AML-193 (cell line): ENCODE measurements at places on chromosomes 2 and 18.

DNA sequence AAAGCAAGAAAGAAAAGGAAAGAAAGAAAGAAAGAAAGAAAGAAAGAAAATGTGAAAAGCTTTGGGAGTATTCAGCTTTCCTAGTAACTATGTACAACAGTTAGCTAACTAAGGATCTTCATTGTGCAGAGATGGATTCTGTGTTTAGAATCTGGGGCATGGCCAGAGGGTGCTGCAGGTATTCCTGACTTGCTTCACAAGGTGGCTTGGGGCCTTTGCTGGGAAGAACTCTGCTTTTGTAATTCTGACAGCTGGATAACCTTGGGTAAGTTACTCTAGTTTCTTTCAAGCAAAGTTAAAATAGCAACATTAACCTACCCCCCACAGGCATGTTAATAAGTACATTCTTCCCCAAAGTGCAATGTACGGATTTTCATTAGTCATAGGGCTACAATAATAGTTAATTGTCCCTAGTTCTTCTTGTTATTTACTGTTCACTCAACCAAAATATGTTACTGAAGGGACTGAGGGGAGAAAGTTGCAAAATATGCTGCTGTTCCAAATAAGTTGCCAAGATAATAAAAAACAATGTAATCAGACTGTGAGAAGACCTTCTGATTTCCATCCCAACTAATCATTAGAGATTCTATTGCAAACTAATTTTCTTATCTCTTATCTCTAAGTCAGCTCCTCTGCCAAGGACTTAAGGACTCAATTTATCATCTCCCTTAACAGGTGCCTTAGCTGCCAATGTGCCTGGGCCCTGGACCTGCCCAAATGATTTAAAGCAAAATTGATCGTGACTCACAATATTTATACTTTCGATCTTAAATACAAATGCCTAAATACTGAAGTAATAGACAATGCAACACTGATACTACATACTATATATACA lies 50.3 kb downstream of the SERPINB8 start:
- DNase-seq: no peak

GRCh38 chr2:1731447-1731962 lies 12.8 kb downstream of the PXDN start:
- DNase-seq: no peak

- no peak for DNase-seq
These were observed 268.8 kb downstream of the ARHGAP15 start for GRCh38 chr2:143397884-143398614.

DNA sequence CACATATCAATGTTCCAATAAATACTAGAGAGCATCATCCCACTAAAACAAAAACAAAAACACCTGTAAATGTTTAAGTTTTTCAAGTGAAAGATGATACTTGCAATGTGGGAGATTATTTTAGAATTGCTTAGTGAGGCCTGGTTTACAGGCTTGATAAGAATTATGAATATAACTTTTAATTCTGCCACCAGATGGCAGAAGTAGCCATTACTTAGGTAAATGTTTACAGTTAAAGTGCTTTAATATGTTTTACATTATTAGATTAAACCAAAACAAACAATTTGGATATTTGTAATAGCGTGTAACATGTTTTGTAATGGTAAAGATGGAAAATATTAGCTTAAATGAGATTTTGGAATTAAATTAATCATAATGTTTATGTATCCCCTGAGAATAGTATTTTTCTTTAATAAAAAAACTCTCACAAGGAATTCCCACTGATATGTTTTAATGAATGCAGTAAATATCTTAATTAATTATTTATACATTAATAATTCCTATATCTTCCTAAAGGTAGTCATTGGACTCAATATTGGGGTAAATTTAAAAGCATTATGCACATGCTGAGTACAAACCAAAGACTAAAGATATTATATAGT lies 522.0 kb downstream of the SPAG16 start:
- no peak for DNase-seq

DNA sequence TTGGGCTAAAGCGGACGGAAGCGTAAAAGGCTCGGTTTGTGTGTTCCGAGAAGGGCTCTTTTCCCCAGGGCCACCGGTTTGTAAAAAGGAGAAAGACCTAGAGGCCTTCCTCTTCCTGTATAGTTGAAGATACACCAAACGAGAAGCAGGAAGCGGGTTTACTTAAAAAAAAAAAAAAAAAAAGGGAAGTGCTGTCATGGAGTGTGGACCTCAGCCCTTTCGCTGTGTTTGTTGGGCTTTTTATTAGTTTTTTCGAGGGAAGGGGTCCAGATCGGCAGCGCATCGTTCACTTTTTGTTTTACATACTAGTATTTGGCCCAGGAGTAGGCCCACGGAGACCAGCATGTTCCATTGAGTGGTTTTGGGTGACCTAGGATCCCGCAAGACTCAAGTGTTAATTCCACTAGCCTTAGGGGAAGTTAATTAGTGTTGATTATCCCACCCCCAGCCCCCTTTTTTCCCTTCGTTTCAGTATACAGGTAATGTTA lies 676 bp downstream of the ACTR2 start:
- DNase-seq: peak; percentile 84

DNA sequence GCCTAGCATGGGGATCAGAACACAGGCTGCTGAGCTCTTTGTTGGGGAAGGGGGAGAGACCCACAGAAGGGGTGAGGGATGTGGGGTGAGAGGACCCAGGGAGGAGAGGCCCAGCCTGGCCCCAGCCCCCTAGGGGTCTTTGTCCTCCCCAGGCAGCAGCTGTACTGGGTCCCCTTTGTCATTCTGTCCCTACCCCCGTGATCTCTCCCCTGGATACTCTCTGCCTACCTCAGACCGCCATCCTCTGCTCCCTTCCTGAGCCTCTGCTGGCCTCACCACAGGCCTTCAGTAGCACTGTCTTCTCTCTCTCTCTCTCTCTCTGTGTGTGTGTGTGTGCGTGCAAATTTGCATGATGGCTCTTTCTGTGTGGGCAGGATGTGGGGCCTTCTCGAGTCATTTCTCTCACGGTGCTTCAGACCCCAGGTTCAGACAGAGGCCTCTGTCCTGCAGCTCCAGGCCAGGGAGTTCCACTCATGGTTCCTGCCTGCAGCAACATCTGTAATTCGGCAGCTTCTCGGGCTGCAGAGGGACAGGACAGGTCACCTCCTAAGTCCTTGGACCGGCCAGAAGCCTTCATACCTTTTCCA lies 1.4 kb downstream of the PSD4 start:
- peak; percentile 12 for DNase-seq

DNA sequence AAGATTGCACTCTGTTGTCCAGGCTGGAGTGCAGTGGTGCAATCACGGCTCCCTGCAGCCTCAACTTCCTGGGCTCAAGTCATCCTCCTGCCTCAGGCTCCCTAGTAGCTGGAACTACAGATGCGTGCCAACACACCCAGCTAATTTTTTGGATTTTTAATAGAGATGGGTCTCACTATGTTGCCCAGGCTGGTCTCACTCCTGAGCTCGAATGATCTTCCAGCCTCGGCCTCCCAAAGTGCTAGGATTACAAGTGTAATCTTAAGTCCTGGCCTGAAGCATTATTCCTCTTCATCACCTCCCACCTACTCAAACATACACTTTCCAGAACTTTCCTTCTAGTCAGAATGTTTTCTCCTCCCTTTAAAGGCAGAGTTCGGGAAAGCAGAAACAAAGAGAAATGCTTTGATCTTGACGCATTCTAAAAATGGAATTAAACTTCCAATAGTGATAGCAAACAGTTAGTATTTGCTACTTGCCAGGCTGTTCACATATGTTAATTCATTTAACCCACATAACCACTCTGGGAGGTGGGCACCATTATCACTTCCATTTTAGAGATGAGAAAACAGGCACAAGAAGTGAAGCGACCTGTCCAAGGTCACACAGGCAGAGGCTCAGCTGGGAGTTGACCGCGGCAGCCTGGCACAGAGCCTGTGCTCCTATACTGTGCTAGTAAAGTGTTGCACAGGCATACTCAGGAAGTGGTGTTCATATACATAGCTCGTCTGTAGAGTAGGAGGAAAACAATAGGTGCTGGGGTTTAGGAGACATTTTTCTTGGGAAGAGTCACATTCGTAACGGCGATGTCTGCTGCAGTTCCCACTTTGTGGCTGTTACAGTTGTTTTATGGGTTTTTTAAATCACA lies 24.6 kb downstream of the TEX44 start:
- peak; percentile 26 for DNase-seq

DNA sequence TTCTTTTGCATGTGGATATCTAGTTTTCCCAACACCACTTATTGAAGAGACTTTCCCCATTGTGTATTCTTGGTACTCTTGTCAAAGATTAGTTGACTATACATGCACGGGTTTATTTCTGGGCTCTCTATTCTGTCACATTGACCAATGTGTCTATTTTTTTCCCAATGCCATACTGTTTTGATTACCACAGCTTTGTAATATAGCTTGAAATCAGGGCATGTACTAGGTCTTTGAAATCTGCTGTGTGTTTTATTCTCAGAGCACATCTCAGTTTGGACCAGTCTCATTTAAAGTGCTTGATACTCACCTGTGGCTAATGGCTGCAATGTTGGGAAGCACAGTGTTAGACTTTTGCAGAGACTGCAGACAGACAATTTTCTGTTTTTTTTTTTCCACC lies 32.8 kb upstream of the IL36G start:
- no peak for DNase-seq
